ENCODE measurements at places on chromosomes 1 and 21.
A peak's percentile ranks its signal among the peaks of the same experiment; 100 is the strongest.

DNA sequence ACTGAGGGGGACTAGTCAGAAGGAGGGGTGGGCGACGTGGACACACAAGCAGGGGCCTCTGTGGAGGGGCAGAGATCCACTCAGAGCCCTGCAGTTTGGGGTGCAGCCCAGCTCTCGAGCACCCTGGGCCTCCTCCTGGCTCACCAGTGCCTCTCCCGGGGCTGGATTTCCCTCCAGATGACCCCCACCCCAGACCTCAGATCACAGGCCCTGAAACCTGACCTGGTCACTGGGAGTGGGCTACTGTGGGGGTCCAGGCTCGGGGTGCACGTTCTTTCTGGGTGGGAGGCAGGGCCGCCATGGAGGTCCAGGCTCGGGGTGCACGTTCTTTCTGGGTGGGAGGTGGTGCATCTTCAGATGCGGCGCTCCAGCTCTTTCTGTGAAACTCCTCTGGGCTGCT is 10.3 kb upstream of the LHX4 start:
- no peak for DNase-seq

- DNase-seq = no peak
Observed at GRCh38 chr21:37927711-37928110, 11.5 kb upstream of the KCNJ6 start.

DNA sequence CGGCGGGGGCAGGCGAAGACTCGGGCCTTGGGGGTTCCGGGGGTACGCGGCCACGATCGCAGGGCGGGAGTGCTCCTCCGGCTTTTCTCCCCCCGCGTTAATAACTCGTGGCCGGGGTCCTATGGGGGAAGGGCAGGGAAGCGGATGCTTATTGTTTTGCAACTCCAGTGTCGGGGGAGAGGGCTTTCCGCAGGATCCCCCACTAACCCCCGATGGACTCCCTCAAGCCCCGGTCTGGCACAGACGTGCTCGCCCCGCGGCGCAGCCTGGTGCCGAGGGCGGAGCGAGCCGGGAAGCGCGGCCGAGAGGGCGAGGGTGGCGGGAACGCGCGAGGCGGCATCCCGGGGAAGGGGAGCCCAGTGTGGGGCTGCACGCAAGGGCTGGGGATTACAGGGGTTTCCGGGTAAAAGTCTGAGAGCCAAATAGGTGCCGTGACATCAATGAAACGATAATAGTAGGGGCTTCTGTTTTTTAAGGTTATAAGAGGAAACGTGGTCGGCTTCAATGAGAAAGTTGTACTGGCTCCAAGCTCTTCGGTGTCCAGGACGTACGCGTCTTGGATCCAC is 772 bp downstream of the UCK2 start:
- DNase-seq = no peak

- DNase-seq = no peak
Observed at GRCh38 chr1:62508187-62508758, 71.4 kb downstream of the USP1 start.

DNA sequence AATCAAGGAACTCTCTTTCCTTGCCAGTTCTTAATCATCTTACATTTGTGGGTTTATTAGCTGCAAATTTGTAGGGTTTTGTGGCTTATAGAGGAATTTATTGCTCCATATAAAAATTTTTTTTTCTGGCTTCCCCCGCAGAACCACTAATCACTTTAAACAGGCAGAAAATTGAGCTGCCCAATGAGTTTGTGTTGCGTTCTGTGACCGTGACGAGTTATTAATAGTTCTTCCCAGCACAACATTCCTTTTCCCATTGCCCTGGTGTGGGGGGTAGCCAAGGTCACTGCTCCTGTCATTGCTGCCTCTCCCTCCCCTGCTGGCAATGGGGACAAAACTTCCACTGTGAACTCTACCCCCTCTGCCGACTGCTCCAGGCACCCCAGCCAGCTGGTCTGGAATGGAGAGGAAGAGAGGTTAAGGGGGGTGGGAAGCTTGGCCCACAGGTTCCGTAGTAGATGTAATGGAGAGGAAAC is 55.1 kb downstream of the UBE2T start:
- no peak for DNase-seq

GRCh38 chr21:41048623-41049022 is 119.3 kb upstream of the BACE2 start:
- DNase-seq = no peak

DNA sequence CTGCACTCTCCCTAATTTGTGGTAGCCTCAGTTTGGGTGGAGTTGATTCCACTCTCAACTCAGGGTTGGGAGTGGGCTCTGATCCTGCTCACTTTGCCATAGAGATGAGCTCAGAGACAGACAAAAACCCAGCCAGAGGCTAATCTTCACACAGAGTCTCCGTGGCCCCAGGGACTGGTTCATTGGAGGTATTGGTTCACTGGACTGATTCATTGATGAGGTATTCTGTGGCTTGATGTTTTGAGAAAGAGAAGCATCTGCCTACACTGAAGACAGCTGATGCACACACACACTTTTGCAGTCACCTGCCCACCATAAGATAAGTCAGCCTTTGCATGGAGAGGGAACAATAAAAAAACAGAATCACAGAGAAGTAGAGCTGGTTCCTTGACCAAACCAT is 183.8 kb downstream of the AJAP1 start:
- no peak for DNase-seq

GRCh38 chr1:29394521-29395225 is 158.4 kb downstream of the PTPRU start:
- DNase-seq = no peak

DNA sequence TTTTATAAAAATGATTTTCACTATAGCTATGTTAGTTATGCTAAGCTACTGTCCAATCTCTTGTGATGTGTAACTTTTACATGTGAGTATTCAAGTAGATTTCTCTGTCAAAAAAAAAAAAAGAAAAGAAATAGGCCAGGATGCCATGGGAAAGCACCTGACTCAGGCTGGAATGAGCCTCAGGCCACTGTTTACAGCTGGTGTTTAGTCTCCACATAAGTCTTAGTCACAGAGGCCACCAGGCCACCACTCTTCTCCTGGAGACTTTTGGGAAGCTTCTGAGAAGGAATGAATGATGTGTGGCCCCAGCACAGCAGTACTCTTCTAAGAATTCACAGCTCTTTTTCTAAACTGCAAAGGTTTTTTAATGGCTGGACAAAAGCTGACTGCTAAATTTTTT is 48.9 kb downstream of the CHML start:
- DNase-seq = no peak

GRCh38 chr1:25899792-25900191 is 6.4 kb downstream of the STMN1 start:
- no peak for DNase-seq

DNA sequence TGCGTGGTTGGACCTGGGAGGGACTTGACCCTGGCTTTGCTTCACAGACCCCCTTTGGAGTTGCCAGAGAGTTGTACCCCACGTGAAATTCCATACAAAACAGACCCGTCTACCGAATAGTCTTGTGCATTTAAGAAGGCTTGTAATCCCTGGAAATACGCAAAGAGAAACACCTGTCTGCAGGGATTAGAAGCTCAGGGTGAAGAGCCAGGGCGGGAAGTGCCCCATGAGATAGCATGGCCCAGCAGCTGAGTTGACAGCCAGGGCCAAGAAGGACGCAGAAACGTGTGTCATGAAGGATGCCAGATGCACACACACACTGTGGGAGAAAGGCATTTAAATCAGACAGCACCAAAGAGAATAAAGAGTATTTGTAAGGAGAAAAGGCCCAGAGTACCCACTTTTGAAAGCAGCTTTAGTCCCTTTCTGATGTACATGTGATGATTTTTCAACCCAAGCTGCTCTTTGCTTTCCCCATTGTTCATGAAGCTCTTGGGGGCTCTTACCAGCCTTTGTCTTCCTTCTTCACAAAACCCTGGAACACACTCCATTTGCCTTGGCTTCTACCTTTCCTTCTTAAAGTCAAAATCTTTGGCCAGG is 46.6 kb downstream of the PCP4 start:
- no peak for DNase-seq

- DNase-seq = no peak
Observed at GRCh38 chr1:45452503-45452902, 38.5 kb downstream of the TESK2 start.

DNA sequence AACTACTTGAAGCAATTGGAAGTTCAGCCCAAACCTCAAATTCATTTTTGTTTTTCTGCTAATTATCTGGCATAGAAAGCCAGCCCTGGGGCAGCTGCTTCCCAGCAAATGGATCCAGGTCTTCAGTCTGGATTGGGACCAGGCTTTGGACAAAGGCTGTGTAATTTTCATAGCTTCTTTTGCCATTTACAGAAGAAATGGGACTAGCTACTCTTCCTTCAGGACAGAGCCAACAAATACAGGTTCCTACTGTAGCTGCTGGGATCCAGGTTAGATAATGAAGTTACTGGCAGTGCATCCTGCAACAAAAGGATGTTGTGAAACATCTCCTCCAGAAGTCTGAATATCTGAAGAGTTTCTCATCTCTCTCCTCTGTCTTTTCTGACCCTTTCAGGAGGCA is 171.5 kb upstream of the CAMK1G start:
- no peak for DNase-seq

DNA sequence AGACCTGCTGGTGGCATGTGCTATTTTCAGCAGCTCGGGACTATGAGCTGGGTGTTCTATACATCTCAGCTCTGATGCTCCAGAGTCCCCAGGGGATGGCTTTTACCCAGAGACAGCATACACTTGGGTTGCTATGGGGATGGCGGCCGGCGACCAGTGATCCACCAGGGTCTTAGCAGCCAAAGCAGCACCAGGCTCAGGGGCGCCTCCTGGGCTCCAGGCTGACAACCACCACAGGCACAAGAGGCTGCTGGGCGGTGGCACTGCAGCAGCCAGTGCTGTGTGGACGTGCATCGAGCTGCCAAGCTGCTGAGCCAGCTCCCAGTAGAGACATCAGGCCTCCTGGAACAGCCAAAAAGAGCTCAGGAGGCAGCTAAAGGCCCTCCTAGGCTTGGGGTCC is 37.6 kb upstream of the CLSTN1 start:
- no peak for DNase-seq

- DNase-seq = no peak
Observed at GRCh38 chr1:242025681-242026080, 26.8 kb upstream of the MAP1LC3C start.

DNA sequence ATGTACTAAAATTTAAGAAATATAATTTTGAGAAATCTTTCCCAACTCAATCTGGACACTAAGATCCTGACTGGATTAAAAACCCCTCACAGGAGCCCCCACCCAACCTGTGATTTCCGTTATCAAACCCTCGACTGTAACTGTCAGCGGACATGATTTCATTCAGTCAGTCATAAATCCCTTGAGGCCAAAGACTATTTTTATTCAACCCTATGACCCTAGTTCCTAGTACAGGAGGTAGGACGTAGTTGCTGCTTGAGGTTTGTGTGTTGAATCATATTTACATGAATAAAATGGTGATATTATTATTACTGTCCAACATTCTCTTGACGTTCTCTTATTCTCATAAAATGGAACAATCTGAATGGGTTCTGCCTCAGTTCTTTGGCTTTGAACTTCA is 73.1 kb upstream of the DYNLT5 start:
- DNase-seq = no peak

GRCh38 chr1:69103705-69104385 is 463.9 kb upstream of the LRRC7 start:
- DNase-seq = no peak

DNA sequence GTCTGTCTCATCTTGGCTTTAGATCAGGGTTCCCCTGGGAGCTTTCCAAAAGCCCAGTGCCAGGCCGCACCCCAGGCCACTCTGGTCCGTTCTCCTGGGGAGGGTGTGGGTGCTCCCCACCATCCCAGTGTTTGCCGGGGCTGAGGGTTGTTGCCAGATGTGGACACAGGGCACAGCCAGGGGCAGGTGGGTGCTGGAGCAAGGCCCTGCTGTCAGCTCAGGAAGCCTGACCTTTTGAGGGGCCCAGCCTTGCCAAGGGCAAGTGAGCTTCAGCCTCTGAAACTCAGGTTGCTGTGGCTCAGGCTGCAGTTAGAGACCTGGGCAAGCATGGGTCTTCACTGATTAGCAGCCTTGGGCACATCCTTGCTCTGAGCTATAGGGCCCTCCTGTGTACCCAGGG is 22.8 kb upstream of the ZBTB21 start:
- no peak for DNase-seq

DNA sequence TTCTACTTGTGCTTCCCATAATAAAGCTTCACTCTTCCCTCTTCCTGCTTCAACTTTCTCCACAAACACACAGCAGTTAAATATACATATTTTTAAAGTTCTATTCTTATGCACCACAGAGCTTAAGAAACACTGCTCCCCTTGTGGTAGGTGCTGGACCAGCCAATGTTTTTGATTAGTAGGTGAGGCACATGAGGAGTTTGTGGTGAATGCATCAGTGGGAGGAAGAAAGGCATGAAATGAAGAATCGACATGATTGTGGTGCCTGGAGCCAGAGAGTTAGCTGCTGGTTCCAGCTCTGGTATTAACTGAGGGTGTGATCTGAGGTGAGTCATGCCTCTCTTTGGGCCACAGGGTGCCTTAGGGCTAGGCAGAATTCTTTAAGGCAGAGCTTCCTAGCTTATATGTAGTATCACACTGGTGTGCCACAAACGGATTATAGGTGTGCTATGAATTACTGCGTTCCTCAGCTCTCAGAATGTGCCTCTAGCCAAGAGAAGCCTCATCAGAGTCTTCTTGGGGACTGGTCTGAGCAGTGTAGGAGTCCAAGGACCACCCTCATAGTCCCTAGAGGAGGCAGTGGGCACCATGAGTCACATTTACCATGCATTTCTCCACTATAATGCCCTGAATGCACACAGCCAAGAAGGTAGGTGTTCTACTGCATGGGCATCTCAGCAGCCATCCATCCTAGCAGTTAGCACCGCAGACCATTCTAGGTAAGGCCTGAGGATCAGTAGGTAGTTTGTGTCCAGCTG is 97.4 kb upstream of the SGIP1 start:
- no peak for DNase-seq

GRCh38 chr1:201291916-201292315 is 8.6 kb downstream of the PKP1 start:
- DNase-seq = no peak

DNA sequence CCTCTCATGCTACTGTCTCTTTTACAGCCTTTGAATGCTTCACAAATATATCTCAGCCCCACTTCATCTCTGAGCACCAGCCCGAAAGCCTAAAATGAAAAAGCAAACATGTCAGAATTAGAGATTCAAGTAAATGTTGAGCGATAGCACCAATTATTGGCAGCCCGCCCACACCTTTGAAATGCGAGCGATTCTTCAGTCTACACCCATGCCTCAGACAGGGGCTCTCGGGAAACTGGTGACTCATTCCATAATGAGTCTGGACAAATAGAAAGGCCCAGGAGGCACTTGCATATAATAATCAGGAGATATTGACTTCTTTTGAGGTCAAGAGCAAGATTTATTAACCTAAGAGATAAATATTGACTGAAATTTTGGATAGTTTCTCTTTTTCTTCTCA is 487.3 kb upstream of the PTBP2 start:
- peak; percentile 26 for DNase-seq

GRCh38 chr1:244283772-244284171 is 167.9 kb downstream of the ADSS2 start:
- DNase-seq = no peak

GRCh38 chr1:24186031-24186710 is 918 bp downstream of the IFNLR1 start:
- DNase-seq = no peak

Measured in NCI-H2107 (cell line).